CD4-positive, alpha-beta T cell (primary cell): ENCODE measurements at places on chromosomes 2 and 18. TPM values are rescaled to one million over a fixed set of nuclear protein-coding genes. Genes with fewer than 3 reads are reported as not detected.

DNA sequence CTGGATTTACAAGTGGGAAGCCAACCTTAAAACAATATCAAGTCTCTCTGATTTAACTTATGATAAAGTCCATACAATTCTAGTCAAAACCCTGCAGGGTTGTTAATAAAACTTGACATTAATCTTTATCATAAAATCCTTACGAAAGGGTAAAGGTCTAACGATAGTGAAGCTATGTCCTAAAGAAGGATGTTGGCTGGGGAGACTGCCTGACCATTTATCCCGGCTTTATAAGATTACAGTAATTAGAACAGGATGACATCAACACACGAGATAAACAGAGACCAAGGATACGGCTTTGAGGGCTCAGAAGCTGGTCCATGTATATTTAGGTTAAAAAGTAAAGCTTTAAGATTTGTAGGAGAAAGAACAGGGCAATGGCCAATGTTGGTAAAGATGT lies 189.0 kb upstream of the COPS8 start:
- H3K27ac ChIP-seq, result no peak overlapping the region
- no peak for DNase-seq
- H3K4me3 ChIP-seq, result no peak overlapping the region
- no peaks in the 10 kb centered on the region for H3K4me1 ChIP-seq
- H3K36me3 ChIP-seq, result no peaks in the 10 kb centered on the region

DNA sequence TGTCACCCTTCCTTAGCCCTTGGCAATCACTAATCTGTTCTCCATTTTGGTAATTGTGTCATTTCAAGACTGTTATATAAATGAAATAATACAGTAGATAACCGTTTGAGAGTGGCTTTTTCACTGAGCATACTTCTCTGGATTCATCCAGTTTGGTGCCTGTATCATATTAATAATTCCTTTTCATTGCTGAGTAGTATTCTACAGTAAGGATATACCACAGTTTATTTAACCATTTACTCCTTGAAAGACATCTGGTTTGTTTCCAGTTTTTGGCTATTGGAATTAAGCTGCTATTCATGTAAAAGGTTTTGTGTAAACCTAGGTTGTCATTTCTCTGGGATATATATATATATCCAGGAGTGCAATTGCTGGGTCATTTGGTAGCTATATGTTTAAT lies 44.6 kb upstream of the TGFA start:
- H3K27ac ChIP-seq, result no peak overlapping the region
- no peaks in the 10 kb centered on the region for H3K4me1 ChIP-seq
- no peaks in the 10 kb centered on the region for H3K36me3 ChIP-seq
- H3K4me3 ChIP-seq, result no peak overlapping the region
- H3K27me3 ChIP-seq, result no peaks in the 10 kb centered on the region
- no peak for DNase-seq

GRCh38 chr2:39550701-39551285 lies 113.7 kb upstream of the MAP4K3 start:
- no peak for DNase-seq
- H3K27me3 ChIP-seq, result no peaks in the 10 kb centered on the region
- H3K4me1 ChIP-seq, result no peaks in the 10 kb centered on the region
- no peak overlapping the region for H3K27ac ChIP-seq
- H3K36me3 ChIP-seq, result no peaks in the 10 kb centered on the region

GRCh38 chr2:9377461-9378097 lies 45.7 kb downstream of the ITGB1BP1 start:
- no peak for DNase-seq
- no peak overlapping the region for H3K27ac ChIP-seq
- H3K4me3 ChIP-seq, result no peak overlapping the region
- no peaks in the 10 kb centered on the region for H3K4me1 ChIP-seq
- H3K36me3 ChIP-seq, result no peaks in the 10 kb centered on the region
- peaks cover 3% of the 10 kb centered on the region for H3K27me3 ChIP-seq

DNA sequence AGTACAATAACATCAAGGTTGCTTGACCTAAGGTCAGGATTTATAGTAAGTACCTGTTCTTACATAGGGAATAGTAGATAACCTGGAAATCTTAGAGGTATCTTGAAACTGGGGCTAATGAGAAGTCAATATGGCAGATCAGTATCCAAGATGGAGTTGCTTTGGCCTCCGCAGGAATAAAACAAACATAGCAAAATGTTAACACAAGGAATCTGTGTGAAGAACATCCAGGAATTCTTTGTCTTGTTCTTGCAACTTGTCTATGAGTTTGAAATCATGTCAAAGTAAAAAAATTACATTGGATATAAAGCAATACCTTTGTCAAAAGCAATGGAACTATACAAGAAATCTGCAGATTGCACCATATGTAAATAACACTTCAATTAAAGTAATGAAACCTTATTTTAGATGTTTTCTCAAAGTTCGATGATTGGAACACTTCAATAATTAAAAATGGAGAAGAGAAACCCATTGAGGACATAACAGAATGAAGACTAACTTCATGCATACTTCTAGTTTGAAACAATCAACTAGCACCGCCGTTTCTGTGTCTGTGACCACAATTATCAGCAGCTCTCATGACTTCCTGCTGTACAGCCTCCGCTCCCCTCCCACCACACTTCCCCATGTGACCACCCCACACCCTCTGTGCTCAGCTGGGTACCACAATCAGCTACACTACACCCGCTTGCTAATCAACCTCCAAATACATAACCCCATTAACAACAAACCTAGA lies 27.6 kb downstream of the C2orf76 start:
- H3K36me3 ChIP-seq, result no peaks in the 10 kb centered on the region
- H3K4me1 ChIP-seq, result peaks cover 9% of the 10 kb centered on the region
- H3K27me3 ChIP-seq, result no peaks in the 10 kb centered on the region
- H3K4me3 ChIP-seq, result no peak overlapping the region
- no peak overlapping the region for H3K27ac ChIP-seq
- DNase-seq, result peak; percentile 55

DNA sequence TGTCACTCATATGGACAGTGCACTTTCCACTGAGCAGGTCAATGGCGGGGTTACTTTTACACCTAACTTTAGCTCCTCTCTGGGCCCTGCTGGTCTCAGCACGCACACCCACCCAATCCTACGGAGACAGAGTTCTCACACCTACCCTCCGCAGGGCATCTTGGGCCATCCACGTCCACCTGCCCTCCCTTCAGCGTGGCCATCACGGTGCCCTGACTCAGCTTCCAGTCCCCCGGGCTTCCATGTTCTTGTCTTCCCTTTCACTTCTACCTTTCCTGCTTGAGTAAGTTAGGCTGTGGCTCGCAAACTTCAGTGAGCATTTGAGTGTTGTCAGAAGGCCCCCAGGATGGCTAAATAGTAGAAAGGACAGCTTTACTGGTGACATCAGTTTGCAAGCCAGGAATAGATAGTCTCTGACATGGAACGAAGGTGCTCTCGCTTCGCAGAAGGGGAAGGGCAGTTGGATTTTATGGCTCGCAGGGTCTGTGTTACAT lies 232.4 kb downstream of the SEPTIN10 start:
- DNase-seq, result no peak
- no peaks in the 10 kb centered on the region for H3K4me1 ChIP-seq
- no peak overlapping the region for H3K4me3 ChIP-seq
- H3K27me3 ChIP-seq, result no peaks in the 10 kb centered on the region
- H3K36me3 ChIP-seq, result no peaks in the 10 kb centered on the region

DNA sequence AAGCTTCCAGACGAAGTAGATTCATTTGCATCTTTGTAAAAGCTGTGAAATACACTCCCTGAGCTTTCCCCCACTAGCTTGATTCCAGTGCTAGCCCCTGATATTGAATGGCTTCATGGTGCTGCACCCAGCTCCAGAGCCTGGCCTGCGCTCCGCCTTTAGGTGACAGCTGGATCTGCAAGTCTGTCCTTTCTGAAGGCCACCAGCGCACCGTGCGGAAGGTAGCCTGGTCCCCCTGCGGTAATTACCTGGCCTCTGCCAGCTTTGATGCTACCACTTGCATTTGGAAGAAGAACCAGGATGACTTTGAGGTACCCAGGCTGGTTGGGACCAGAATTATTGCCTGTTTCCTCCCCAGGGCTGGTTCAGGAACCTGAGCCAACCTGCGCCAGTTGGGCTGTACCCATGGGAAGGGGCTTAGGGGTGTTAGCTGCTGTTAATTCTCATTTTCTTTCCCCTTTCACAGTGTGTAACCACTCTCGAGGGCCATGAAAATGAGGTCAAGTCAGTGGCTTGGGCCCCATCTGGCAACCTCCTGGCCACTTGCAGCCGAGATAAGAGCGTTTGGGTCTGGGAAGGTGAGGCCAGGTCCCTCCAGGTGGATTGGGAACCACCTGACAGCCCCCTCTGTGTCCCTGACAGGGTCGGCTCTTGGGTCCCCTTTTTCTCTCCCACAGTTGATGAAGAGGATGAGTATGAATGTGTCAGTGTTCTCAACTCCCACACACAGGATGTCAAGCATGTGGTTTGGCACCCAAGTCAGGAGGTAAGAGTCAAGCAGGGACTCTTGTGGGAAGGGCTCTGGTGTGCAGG lies 1.3 kb downstream of the CIAO1 start:
- H3K36me3 ChIP-seq, result peaks cover 54% of the 10 kb centered on the region
- peak; percentile 67 for DNase-seq
- H3K27me3 ChIP-seq, result no peaks in the 10 kb centered on the region
- peaks cover 42% of the 10 kb centered on the region for H3K4me1 ChIP-seq
- H3K4me3 ChIP-seq, result peak overlapping the region; percentile 86

DNA sequence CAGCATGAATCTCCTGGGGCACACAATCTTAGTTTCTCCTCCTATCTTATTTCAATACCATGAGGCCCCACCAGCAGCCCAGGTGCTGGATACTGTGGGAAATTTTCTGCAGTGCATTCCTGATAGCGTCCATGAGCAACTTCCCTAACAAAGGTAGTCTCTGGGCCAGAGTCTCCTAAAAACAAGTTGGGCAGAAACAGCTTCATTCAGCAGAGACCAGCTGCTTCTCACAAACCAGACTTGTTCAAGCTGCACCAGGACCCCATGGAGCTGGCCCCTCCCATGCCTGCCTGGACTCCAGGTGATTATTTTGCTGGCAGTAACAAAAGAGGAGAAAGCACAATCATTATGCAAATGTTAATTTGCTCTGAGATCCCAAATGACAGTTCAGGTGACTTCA lies 31.4 kb downstream of the MYO5B start:
- no peak overlapping the region for H3K4me3 ChIP-seq
- H3K4me1 ChIP-seq, result no peaks in the 10 kb centered on the region
- DNase-seq, result no peak
- no peak overlapping the region for H3K27ac ChIP-seq

DNA sequence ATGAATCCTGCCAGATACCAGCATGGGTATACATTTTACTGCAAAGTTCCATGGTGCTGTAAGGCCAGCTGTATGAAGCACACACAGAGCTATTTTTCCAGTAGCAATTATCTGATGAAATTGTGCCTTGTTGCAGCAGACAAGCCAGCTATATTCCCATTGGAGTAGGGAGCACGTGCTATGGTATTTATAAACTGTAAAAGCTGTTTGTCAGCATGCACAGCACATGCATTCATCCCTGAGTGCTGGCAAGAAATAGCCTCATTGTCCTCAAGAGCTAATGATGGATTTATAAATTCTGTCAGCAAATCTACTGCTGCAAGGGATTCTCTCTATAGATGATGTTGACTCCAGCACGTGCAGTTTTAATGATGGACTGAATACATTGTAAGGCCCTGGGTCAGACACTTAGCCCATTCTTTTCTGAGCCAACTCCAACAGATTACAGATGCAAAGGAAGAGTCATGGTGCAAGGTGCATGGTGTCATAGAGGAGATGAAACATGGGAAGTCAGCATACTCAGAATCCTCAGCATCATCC lies 61.7 kb downstream of the KCNS3 start:
- H3K4me1 ChIP-seq, result no peaks in the 10 kb centered on the region
- no peaks in the 10 kb centered on the region for H3K27me3 ChIP-seq
- no peak overlapping the region for H3K4me3 ChIP-seq
- no peaks in the 10 kb centered on the region for H3K36me3 ChIP-seq
- no peak overlapping the region for H3K27ac ChIP-seq

DNA sequence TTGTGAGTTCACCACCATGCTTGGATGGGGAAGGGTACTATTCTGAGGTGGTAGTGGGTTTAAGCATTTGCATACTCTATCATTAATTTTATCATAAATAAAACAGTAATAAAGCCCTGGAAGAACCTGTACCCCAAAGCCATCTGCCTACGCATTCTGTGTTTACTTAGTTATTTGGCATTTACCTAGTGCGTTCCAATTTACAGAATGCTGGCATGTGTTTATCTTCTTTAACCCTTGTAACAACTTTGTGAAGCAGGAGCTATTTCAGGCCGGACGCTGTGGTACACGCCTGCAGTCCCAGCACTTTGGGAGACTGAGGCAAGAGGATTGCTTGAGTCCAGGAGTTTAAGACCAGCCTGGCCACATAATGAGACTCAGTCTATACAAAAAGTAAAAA lies 17.8 kb upstream of the ODC1 start:
- no peak for DNase-seq
- no peaks in the 10 kb centered on the region for H3K4me1 ChIP-seq
- no peak overlapping the region for H3K27ac ChIP-seq
- no peaks in the 10 kb centered on the region for H3K27me3 ChIP-seq
- H3K4me3 ChIP-seq, result no peak overlapping the region

DNA sequence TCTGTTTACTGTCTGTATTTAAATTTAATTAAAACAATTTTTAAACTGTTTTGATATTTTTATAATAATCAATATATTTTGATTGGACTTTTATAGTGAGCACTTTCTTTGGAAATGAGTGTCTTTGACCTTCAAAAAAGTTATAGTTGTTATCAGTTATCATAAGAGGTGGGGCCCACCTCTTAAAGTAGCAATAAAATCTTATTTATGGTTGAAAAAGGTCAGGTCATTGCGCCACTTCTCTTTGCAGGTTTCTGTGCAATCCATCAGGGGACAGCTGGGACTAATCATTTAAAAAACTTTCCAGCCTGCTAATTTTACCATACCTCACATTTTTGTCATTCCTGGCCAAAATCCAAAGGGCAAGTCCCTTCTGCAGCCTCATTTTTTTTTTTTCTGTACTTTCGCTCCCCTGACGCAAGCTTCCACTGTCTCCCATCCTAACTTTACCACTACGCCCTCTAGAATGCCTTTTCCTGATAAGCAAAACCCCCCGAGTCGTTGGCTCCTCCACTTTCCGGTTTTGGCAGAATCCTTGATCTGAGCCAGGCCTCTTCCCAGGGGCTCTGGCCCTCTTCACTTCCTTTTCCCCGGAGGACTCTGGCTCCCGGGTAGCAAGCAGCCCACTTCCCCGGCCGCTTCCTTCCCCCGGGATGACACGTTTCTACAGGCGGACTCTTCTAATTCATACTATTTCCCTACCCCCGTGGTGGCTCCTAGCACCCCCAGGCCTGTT lies 1.1 kb upstream of the SEH1L start:
- H3K27me3 ChIP-seq, result no peaks in the 10 kb centered on the region
- peaks cover 38% of the 10 kb centered on the region for H3K4me1 ChIP-seq
- DNase-seq, result no peak
- peak overlapping the region; percentile 77 for H3K27ac ChIP-seq

- H3K4me1 ChIP-seq, result no peaks in the 10 kb centered on the region
- no peaks in the 10 kb centered on the region for H3K27me3 ChIP-seq
- H3K4me3 ChIP-seq, result no peak overlapping the region
- H3K36me3 ChIP-seq, result peaks cover 4% of the 10 kb centered on the region
- DNase-seq, result no peak
- no peak overlapping the region for H3K27ac ChIP-seq
These were observed 123.9 kb upstream of the FAM117B start for GRCh38 chr2:202510911-202511310.

GRCh38 chr2:232231554-232231953 lies 147.0 kb upstream of the ALPP start:
- peaks cover 2% of the 10 kb centered on the region for H3K36me3 ChIP-seq
- H3K4me1 ChIP-seq, result peaks cover 7% of the 10 kb centered on the region
- DNase-seq, result no peak
- H3K27ac ChIP-seq, result no peak overlapping the region
- no peak overlapping the region for H3K4me3 ChIP-seq
- no peaks in the 10 kb centered on the region for H3K27me3 ChIP-seq

The DSG4 gene
- not detected for total RNA-seq

The LBX2 gene
- total RNA-seq, result not detected

The CCDC68 gene
- total RNA-seq, result not detected

The AGPS gene
- total RNA-seq, result 21.5 TPM

The MLPH gene
- total RNA-seq, result not detected

The SLC4A3 gene
- 0.16 TPM for total RNA-seq
